ENCODE measurements at places on chromosomes 11 and 22. TPM values are rescaled to one million over a fixed set of nuclear protein-coding genes. Genes with fewer than 3 reads are reported as not detected.

DNA sequence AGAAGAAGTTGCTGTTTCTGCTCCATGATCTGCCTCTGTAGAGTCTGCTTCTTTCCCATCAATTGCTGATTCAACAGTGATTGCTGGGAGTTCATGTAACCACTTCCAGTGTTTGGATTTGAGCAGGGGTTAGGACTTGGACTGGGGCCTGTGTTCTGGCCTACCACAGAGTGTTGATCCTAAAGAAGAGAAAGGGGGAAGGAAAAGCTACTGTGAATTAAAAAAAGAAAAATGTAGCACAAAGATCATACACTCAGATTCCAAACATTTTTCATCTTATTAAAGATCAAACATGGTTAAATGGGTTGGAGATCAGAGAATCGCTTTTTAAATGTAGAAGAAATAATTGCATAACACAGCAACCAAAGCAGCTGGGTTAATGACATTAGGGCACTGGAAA, 67.6 kb upstream of the MTMR2 start:
- DNase-seq, result no peak

DNA sequence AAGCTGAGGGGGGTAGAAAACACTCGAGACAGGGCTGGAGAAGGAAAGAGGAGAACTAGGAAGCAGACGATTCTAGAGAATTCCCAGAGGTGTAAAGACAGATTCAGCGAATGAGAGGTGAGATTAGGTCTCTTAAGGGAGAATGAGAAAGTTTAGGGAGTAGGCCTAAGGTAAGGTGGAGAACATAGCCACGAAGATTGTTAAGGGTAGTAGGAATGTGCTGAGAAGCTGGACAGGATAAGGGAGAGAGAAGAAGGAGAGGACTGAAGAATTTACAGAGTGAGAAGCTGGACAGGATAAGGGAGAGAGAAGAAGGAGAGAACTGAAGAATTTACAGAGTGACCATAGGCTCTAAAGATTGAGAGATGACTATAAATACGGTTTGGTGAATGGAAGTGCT, 908 bp downstream of the PPME1 start:
- DNase-seq, result no peak

- no peak for DNase-seq
Measured at GRCh38 chr11:30552839-30553238, 33.3 kb downstream of the MPPED2 start.

DNA sequence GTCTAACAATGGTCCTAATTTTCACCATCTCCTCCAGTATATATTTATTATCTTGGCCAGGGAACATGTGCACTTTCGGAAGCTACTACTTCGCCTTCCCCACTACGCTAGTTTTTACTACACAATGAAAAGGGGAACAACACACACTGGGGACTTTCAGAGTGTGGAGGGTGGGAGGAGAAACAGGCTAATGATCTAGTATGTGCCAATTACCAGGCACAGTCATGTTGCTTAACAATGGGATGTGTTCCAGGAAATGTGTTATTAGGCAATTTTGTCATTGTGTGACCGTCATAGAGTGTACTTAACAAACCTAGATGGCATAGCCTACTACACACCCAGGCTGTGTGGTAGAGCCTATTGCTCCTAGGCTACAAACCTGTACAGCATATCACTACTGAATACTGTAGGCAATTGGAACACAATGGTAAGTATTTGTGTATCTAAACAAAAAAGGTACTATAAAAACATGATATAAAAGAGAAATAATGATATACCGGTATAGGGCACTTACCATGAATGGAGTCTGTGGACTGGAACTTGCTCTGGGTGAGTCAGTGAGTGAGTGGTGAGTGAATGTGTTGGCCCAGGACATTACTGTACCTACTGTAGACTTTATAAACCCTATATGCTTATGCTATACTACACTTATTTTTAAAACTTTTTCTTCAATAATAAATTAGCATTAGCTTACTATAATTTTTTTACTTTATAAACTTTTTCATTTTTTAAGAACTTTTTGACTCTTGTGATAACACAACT, 20.1 kb upstream of the CUL5 start:
- no peak for DNase-seq

DNA sequence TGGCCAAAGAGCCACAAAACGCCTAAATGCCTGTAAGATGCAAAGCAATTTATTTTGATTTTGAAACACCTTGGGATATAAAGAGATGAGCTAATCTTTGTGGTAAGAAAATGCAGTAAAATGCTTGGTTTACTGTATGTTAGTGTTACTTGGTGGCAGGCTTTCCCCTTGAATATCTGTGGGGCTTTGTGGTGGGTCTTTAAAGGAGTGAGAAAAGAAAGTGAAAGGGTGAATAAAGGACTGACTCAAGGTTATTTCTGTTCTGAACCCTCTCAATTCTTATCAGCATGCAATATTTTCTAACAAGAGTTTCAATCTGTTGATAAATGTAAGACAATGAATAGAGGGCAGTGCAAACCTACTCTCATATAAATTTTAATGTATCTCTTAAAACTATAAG, 1555.9 kb upstream of the RAG2 start:
- no peak for DNase-seq

- DNase-seq, result no peak
Measured at GRCh38 chr11:47306484-47306844, 36.5 kb downstream of the MADD start.

- DNase-seq, result no peak
Measured at GRCh38 chr11:65964906-65965305, 3.4 kb downstream of the SART1 start.

DNA sequence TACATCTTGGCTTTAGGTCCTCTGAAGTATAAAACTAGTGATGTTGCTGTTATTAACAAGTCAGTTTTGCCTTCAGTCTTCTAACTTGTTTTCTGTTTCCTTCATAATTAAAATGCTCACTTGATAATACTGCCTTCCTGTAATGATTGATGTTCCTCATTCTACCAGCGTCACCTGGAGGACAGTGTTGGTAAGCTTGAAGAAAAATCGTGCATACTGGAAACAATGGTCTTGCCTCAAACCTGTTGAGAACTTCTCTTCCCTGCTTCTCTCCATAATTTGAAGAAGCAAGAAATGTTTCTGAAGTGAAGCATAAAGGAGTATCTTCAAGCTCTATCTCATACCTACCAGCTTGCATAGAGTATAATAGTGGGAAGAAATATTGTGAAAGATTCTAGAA, 3.0 kb downstream of the YWHAH start:
- no peak for DNase-seq

MIAT gene
- 1.4 TPM for total RNA-seq

PRDM10 gene
- total RNA-seq, result 10.7 TPM

OSBP2 gene
- total RNA-seq, result 2.1 TPM

NAGA gene
- 29.7 TPM for total RNA-seq

Measured in posterior vena cava (tissue), 2 donors.